ENCODE measurements at places on chromosomes 3 and 15.
A peak's percentile ranks its signal among the peaks of the same experiment; 100 is the strongest.

DNA sequence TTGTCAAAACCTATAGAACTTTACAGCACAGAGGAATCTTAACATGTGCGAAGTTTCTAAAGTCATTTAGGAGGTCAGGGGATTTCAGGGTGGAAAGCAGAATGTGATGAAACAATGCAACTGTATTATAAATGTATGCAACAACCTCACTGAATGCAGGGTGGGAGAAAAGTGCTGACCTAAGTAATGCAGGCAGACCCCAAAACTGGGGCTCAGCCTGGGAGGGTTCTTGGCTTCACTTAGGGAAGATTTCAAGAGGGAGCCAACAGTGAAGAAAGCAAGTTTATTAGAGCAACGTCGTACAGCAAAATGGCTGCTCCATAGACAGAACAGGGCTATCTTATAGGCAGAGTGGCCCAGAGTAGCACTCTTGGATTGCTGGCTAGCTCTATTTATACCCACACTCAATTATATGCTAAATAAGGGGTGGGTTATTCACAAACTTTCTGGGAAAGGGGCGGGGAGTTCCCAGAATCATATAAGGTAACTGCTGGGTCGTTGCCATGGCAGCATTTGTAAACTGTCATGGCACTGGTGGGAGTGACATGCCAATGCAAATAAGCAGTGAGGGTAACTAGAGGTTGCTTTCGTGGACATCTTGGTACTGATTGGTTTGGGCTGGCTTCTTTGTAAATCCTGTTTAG, 14.2 kb upstream of the CAND2 start:
- no peak for DNase-seq

DNA sequence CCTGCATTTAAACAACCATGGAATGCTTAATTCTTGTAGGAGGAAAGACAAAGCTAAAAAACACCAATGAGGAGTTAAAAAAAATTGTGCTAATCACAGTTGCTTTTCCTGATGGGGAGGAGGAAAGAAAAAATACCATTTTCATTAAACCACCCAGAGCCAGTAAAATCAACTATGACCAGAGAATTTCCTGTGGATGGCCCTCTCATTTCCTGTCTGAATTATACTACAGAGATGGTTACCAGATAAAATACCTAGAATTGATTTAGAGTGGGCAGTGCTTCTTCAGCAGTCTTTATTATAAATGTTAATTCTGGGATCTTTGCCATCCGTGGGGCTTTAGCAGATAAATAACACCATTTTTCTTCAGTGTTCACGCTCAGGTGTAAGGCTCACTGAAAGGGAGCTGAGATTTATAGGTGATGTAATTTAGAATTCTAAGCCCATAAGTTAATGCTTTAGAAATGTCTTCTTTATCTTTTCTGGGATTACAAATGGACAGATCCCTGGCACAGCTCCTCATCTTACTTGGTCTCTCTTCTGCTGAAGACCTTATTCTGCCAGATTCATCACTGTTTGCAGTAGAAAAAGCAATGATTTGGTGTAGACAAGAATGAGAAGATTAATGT, 37.9 kb downstream of the RETNLB start:
- no peak for DNase-seq

GRCh38 chr3:38890426-38890825, 74.4 kb upstream of the SCN10A start:
- no peak for DNase-seq

DNA sequence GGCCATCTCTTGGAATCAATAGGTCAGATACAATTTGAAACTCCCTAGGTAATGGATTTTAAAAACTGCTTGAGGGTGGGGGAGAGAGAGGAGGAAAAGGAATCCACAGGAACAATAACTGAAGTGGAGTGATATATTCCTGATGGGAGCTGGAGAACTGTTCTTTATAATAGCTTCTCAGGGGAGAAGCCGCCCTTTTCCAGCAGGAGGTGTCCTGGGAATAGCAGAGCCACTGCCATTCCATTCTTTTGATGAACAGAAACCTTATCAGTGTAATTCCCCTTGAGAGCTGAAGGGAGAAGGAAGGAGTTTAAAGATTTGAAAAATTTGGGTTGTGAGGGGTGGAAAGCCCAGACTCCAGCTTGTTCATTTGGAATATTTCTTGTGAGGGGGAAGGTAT, 504.9 kb upstream of the DPH6 start:
- DNase-seq, result no peak

- no peak for DNase-seq
Measured at GRCh38 chr3:195059006-195059350, 212.0 kb downstream of the XXYLT1 start.

- DNase-seq, result no peak
Measured at GRCh38 chr3:45043728-45044299, 17.7 kb downstream of the CLEC3B start.

DNA sequence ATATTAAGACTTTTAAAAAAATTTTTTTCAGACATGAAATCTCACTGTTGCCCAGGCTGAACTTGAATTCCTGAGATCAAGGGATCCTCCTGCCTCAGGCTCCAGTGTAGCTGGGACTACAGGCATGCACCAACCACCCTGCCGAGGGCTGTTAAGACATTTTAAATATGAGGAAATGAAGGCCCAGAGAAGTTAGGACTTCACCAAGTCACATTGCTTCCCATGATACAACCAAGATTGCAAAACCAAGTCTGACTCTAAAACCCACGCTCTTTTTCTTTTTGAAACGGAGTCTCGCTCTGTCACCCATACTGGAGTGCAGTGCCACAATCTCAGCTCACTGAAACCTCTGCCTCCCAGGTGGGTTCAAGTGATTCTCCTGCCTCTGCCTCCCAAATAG, 28.0 kb downstream of the PTPN9 start:
- DNase-seq, result no peak

DNA sequence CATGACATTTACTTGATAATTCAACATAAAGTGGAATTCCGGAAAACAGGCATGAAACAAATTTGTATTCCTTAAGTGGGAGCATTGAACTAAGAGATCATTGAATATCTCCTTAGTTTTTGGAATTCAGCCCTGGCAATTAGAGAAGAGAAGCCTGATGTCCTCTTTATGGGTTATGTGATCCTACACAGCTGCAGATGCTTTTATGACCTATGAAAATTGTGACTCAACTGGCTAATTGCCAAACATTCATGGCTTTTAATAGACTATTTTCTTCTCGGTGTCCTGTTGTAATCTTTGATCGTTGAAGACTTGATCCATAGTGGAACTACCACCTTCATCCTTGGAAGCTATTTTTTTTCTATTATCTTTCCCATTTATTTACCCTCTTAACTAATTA, 46.1 kb downstream of the AGBL1 start:
- no peak for DNase-seq

- DNase-seq, result no peak
Measured at GRCh38 chr3:24069045-24069444, 124.0 kb downstream of the NR1D2 start.

GRCh38 chr3:13644341-13645117, 95.6 kb downstream of the FBLN2 start:
- peak; percentile 18 for DNase-seq

DNA sequence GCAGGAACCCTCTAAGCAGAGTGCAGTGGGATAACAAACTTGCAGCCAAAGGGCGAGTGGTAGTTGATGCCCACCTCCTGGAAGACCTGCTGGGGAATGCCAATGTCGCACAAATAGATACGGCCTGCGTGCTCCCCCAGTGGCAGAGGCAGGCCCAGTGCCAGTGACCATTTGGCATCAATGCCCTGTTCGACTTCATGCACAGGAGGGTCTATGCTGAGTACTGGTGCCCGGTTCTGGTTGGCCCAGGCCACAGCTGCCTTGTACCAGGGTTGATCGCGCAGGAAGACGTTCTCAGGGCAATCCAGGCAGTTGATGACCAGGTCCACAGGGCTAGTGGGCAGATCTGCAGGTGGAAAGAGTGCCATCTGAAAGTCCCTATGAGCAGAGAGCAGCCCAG, 17.0 kb downstream of the CLK3 start:
- no peak for DNase-seq

DNA sequence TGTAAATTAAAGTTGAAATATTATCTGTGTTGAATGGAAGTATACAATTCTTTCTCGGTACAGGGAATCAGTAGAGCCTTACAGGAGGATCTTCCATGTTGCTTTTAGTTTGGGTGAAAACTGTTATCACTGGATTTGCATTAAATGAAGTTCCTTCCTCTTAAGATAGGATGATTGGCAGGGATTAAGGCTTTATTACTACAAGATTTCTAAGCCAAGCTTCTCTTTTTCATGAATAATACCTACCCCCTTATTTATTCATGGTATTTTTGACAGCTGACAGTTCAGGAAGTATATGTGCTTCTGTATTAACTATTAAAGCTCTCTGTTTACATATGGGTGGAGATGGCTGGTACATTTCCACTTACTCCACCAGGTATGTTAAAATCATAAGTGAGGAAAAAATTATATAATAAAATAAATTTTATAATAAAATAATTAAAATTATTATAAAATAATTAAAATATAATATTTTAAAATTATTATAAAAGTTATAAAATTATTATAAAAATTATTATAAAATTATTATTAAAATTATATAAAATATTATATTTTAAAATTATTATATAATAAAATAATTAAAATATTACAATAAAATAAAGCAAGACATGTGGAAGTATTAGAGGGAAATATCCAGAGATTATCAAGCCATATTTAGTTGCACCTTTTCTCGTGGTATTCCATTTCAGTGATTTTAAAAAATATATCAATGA, 332.9 kb downstream of the ROBO2 start:
- DNase-seq, result no peak

DNA sequence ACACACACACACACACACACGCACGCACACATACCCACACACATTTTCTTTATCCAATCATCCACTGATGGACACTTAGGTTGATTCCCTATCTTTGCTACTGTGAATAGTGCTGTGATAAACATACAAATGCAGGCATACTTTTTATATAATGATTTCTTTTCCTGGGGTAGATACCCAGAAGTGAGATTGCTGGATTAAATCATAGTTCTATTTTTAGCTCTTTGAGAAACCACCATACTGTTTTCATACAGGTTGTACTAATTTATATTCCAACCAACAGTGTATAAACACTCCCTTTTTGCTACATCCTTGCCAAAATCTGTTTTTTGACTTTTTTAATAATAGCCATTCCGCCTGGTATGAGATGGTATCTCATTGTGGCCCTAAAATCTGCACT, 94.5 kb upstream of the GK5 start:
- DNase-seq, result no peak

- no peak for DNase-seq
Measured at GRCh38 chr3:37132334-37132733, 42.0 kb downstream of the LRRFIP2 start.

DNA sequence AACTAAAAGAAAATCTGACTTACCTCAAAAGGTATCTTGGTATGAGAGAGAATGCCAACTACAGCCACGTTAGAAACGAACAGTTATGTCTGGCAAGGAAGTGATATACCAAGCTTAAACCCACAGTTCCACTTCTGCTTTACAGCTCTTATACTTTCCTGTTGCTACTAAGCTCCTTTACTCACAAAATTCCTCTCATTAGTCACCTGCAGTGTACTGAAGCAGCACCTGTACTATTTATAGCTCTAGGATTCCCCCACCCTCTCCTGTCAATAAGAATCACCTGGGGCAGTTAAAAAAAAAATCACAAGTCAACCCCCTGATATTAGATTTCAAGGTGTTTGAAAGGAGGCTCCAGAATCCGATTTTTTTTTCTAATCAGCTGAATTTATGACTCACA, 2.9 kb upstream of the TMEM266 start:
- no peak for DNase-seq

- no peak for DNase-seq
Measured at GRCh38 chr3:14175383-14176037, 2.9 kb downstream of the XPC start.

DNA sequence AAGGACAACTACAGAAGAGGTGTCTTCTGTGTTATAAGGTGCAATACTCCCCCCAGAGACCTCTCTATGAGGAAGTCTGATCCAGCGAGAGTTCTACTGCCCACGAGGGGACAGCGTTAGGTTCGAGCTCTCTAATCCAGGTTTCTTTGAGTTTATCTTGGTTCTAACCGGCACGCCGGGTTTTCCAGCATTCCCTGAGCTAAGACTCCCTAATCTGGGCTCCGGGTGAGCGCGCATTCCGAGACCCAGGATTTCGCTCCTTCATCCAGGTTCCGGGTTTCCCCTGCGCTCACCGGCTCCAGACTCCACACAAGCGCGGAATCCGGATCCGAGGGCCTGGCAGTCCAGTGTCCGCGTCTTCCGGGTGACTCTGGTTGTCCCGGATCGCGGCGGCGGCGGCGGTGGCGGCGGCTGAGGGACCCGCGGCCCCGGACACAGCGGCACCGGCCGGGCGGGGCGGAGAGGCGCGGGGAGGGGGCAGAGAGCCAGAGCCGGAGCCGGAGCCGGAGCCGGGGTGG, at the start of gene ZNF609:
Gene ZNF609, plus strand, starts transcription at position 373 of the 518 bp plus-strand sequence. CDS start 38,842 bp downstream, outside the sequence.
- DNase-seq, result peak; percentile 85

DNA sequence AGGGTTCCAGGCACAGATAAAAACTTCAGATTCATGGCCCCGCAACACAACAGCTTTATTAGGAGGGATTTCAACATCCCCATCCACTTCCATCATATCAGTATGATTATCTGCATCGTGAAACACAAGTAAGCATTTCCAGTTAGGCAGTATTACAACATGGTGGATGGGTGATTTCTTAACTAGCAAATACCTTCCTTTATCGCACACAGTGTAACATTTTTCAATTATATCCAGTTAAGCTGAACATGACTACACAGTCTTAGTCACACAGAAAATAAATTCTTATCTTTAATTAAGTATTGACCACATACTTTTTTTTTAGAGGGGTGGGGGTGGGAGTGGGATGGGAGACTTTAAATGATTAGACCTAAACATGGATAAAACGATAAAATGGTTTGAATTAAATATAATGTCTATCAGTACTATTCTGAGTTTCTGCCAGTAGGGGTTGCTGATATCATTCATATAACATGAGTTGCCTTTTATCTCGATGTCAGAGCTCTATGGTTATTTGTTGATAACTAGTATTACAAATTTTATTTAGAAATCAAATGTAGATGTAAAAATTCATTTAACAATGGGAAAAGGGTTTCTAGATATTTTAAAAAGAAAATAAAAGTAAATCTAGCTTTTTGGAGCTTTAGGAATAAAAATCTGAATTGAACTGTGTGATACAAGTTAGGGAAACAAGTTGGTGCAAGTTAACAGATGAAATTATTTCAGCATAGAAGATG, 146.6 kb downstream of the TBL1XR1 start:
- DNase-seq, result no peak

GRCh38 chr15:96334017-96334704, 3.7 kb downstream of the NR2F2 start:
- DNase-seq, result no peak

- no peak for DNase-seq
Measured at GRCh38 chr3:187713504-187713903, 11.1 kb upstream of the RTP2 start.

Data from GM04503 (cell line).